ENCODE measurements at places on chromosomes 3 and 15. TPM values are rescaled to one million over a fixed set of nuclear protein-coding genes. Genes with fewer than 3 reads are reported as not detected.

Gene GOLGA6L4
- 0.24 TPM for polyA plus RNA-seq

Gene SPINK8
- polyA plus RNA-seq, result not detected

Gene DPH3
- 26.4 TPM for polyA plus RNA-seq

Gene ZNF80
- 0.27 TPM for polyA plus RNA-seq

Gene CDHR4
- not detected for polyA plus RNA-seq

Gene UROC1
- polyA plus RNA-seq, result not detected

Gene ZNF445
- polyA plus RNA-seq, result 2.5 TPM

Gene CA12
- not detected for polyA plus RNA-seq

Gene TERC
- 1.9 TPM for polyA plus RNA-seq

GRCh38 chr15:52261498-52262242 is 33.9 kb downstream of the MYO5C start:
- H3K4me3 ChIP-seq, result peak overlapping the region; percentile 77
- H3K36me3 ChIP-seq, result no peaks in the 10 kb centered on the region
- H3K4me1 ChIP-seq, result peaks cover 23% of the 10 kb centered on the region
- peak overlapping the region; percentile 66 for H3K27ac ChIP-seq
- DNase-seq, result peak; percentile 51

- peaks cover 1% of the 10 kb centered on the region for H3K4me1 ChIP-seq
- H3K36me3 ChIP-seq, result no peaks in the 10 kb centered on the region
- H3K27ac ChIP-seq, result no peak overlapping the region
These were observed 46.9 kb downstream of the CHRD start for GRCh38 chr3:184426691-184427141.

- H3K27me3 ChIP-seq, result no peaks in the 10 kb centered on the region
- no peaks in the 10 kb centered on the region for H3K36me3 ChIP-seq
- DNase-seq, result no peak
- H3K27ac ChIP-seq, result no peak overlapping the region
- no peak overlapping the region for H3K4me3 ChIP-seq
These were observed 524.1 kb upstream of the CBLB start for GRCh38 chr3:106392915-106393314.

DNA sequence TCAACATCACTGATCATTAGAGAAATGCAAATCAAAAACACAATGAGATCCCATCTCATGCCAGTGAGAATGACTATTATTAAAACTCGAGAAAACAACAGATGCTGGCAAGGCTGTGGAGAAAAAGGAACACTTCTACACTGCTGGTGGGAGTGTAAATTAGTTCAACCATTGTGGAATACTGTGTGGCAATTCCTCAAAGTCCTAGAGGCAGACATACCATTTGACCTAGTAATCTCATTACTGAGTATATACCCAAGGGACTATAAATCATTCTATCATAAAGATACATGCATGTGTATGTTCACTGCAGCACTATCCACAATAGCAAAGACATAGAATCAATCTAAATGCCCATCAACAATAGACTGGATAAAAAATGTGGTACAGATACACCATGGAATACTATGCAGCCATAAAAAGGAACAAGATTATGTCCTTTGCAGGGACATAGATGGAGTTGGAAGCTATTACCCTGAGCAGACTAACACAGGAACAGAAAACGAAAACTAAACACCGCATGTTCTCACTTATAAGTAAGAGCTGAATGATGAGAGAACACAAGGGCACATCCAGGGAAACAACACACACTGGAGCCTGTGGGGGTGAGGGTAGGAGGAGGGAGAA is 15.2 kb upstream of the AVEN start:
- peaks cover 22% of the 10 kb centered on the region for H3K27me3 ChIP-seq
- DNase-seq, result no peak
- H3K4me3 ChIP-seq, result no peak overlapping the region
- no peaks in the 10 kb centered on the region for H3K4me1 ChIP-seq

DNA sequence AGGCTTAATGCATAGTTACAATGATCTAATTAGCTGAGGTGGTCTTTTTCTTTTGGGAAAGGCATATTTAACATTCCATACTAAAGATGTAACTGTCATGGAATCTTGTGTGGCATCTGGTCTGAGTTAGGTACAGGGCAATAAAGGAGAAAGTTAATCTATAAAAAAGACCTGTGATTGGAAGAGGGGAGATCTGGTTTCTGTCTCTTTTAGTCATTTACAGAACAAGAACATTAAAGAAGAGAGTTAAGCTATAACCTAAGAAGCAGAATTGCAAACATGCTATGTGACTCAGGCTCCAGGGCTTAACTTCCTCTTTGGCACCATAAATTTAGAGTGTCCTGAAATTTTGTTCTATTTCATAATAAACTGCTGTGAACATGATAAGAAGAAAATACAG is 47.2 kb upstream of the MME start:
- H3K36me3 ChIP-seq, result no peaks in the 10 kb centered on the region
- no peaks in the 10 kb centered on the region for H3K4me1 ChIP-seq
- no peaks in the 10 kb centered on the region for H3K27me3 ChIP-seq
- no peak for DNase-seq
- H3K27ac ChIP-seq, result no peak overlapping the region

- H3K4me1 ChIP-seq, result peaks cover 10% of the 10 kb centered on the region
- H3K4me3 ChIP-seq, result no peak overlapping the region
- H3K27ac ChIP-seq, result no peak overlapping the region
- peaks cover 16% of the 10 kb centered on the region for H3K36me3 ChIP-seq
- DNase-seq, result no peak
These were observed 84.5 kb upstream of the C3orf80 start for GRCh38 chr3:160140756-160141155.

DNA sequence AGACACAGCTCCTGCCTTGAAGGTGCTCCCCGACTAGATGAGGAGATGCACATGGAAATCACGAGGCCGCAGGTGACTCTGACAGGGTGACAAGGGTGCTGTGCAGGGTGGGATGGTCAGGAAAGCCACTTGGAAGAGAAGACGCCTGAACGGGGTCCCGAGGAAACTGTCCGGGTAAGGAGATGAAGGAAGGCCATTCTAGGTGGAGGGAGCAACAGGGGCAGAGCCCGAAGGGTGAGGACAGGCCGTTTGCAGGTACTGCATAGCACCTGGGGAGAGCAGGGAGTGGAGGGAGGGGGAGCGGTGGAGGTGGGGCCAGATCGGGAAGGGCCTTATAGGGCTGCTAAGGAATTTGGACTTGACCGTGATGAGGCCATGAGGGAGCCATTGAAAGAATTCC is 105.6 kb upstream of the DLG1 start:
- H3K4me1 ChIP-seq, result no peaks in the 10 kb centered on the region
- no peak overlapping the region for H3K27ac ChIP-seq
- no peak for DNase-seq
- no peaks in the 10 kb centered on the region for H3K36me3 ChIP-seq
- peaks cover 33% of the 10 kb centered on the region for H3K27me3 ChIP-seq

GRCh38 chr3:81728766-81729544 is 32.5 kb downstream of the GBE1 start:
- no peak overlapping the region for H3K4me3 ChIP-seq
- H3K4me1 ChIP-seq, result peaks cover 18% of the 10 kb centered on the region
- H3K36me3 ChIP-seq, result no peaks in the 10 kb centered on the region
- no peak overlapping the region for H3K27ac ChIP-seq
- no peaks in the 10 kb centered on the region for H3K27me3 ChIP-seq

DNA sequence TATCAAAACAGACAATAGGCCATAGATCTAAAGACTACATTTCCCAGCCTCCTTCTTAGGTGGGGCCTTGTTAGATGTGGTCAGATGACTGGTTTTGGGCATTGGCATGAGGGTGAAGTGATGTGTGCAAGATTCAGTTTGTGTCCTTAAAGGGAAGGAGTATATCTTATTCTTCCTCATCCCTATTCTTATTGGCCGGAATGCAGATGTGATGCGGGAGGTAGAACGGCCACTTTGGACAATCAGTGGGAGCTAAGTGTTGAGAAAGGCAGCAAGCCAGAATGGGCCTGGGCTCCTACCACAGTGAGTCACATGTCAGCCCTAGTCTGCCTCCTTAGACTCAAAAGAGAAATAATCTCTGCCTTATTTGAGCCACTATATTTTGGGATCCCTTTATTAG is 89.8 kb upstream of the MEX3B start:
- DNase-seq, result no peak
- H3K27ac ChIP-seq, result no peak overlapping the region
- no peak overlapping the region for H3K4me3 ChIP-seq
- H3K36me3 ChIP-seq, result peaks cover 37% of the 10 kb centered on the region
- no peaks in the 10 kb centered on the region for H3K27me3 ChIP-seq
- H3K4me1 ChIP-seq, result peaks cover 6% of the 10 kb centered on the region

DNA sequence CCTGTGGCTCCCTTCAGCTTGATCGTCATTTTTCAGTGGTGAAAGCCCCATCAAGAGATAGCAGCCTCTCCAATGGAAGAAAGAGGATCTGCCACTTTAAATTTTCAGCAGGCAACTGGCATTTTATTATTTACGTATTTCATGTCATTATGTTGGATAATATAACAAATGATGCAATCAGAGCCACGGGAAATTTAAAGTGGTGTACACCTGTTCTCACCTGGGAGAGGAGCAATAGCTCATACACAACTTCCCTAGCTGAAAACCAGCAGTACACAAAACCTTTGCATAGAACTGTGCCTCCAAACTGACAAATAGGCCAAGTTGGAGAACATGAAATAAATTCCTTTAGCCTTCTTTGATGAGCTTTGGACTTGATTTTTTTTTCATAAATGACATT is 136.9 kb downstream of the SATB1 start:
- no peak overlapping the region for H3K4me3 ChIP-seq
- H3K27me3 ChIP-seq, result no peaks in the 10 kb centered on the region
- no peaks in the 10 kb centered on the region for H3K36me3 ChIP-seq
- peaks cover 2% of the 10 kb centered on the region for H3K4me1 ChIP-seq
- DNase-seq, result no peak

DNA sequence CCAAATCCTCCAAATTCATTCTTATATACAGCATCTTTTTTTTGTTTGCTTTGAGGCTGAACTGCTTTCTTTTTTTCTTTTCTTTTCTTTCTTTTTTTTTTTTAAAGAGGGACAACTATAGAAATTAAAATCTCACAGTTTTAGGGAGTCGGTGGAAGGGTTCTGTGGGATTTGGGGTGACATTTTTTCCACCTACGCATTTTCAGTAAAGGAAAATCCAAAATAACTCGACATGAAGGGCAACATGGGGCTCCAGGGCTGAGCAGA is 3.0 kb upstream of the FEZF2 start:
- DNase-seq, result no peak
- no peak overlapping the region for H3K27ac ChIP-seq
- H3K4me1 ChIP-seq, result no peaks in the 10 kb centered on the region
- no peak overlapping the region for H3K4me3 ChIP-seq
- peaks cover 54% of the 10 kb centered on the region for H3K27me3 ChIP-seq

GRCh38 chr3:136990826-136991225 is 33.0 kb downstream of the IL20RB start:
- H3K4me1 ChIP-seq, result no peaks in the 10 kb centered on the region
- H3K4me3 ChIP-seq, result no peak overlapping the region
- H3K36me3 ChIP-seq, result no peaks in the 10 kb centered on the region
- no peak for DNase-seq

- H3K36me3 ChIP-seq, result no peaks in the 10 kb centered on the region
- peaks cover 52% of the 10 kb centered on the region for H3K4me1 ChIP-seq
- H3K4me3 ChIP-seq, result peak overlapping the region; percentile 65
- peak overlapping the region; percentile 63 for H3K27ac ChIP-seq
- H3K27me3 ChIP-seq, result no peaks in the 10 kb centered on the region
These were observed 37.0 kb downstream of the RASA2 start for GRCh38 chr3:141523615-141524375.

Measured in naive B cell (primary cell).